Tibial nerve (tissue), 4 donors: ENCODE measurements at places on chromosomes 1 and 21. TPM values are rescaled to one million over a fixed set of nuclear protein-coding genes. Genes with fewer than 3 reads are reported as not detected.

DNA sequence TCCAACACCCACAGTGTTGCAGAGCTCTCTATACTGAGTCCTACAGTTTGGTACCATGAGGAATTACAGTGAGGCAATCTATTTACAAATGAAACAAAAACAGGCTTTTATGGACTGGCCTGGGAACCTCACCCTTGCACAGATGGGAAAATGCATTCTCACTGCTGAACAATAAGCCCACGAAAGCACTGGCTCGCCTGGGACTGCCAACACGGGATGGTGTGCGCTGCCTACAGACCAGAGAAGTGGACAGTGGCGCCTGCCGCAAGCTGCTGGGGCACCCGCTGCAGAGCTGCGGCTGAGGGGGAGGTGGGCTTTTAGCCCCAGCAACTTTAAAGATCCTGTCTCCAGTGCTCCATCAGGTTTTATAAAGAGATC, 28.5 kb upstream of the ABCG1 start:
- H3K4me1 ChIP-seq = no peaks in the 10 kb centered on the region
- H3K4me3 ChIP-seq = no peak overlapping the region
- H3K27me3 ChIP-seq = no peaks in the 10 kb centered on the region

DNA sequence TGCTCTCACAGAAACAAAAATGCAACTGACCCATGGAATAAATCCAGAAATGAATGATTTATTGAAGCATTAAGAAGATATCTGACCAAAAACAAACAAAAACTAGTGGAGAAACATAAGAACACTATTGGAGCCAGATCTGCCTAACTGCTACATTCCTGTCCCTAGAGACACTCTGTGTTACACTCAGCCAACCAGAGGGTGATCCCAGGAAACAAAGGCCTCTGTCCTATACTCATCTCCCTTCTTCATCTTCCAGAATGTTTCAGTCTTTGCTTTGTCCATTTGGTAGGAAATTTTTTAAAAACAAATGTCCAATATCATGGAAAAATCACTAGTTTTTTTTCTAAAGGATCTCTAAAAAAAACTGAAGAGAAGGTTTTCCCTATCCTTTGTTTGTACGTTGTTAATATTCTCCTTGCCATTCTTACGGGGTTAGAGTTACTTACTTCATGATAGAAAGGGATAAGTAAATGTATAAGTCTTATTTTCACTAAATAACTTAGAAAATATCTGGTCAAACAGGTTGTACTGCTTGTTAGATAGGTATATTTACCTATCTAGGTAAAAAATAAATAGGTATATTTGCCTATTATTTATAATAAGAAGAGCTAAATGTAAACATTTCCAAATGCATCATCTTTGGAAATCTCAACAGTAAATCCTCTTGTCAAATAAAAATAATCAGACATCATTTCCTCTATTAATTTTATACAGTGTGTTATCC, 59.1 kb downstream of the NME7 start:
- no peaks in the 10 kb centered on the region for H3K36me3 ChIP-seq
- H3K4me1 ChIP-seq = no peaks in the 10 kb centered on the region
- no peak for DNase-seq

GRCh38 chr1:66214901-66215300, 319.1 kb upstream of the SGIP1 start:
- no peak overlapping the region for H3K27ac ChIP-seq
- no peak for DNase-seq
- no peak overlapping the region for H3K4me3 ChIP-seq
- no peaks in the 10 kb centered on the region for H3K27me3 ChIP-seq

ATAD3C gene
- total RNA-seq = 4.5 TPM

C1orf210 gene
- total RNA-seq = not detected

- H3K4me3 ChIP-seq = no peak overlapping the region
- H3K27me3 ChIP-seq = no peaks in the 10 kb centered on the region
- no peak for DNase-seq
- no peaks in the 10 kb centered on the region for H3K36me3 ChIP-seq
- no peak overlapping the region for H3K27ac ChIP-seq
Measured at GRCh38 chr1:161718559-161719324, 2.6 kb upstream of the FCRLB start.

GRCh38 chr1:147168626-147169058, 3.6 kb downstream of the PRKAB2 start:
- H3K27ac ChIP-seq = no peak overlapping the region
- H3K36me3 ChIP-seq = no peaks in the 10 kb centered on the region
- no peak for DNase-seq
- no peaks in the 10 kb centered on the region for H3K27me3 ChIP-seq

MIXL1 gene
- total RNA-seq = not detected

- peaks cover 10% of the 10 kb centered on the region for H3K4me1 ChIP-seq
- H3K27ac ChIP-seq = peak overlapping the region; percentile 95
- no peaks in the 10 kb centered on the region for H3K36me3 ChIP-seq
- peak; percentile 37 for DNase-seq
- H3K27me3 ChIP-seq = no peaks in the 10 kb centered on the region
Measured at GRCh38 chr1:81802707-81803430, 2.1 kb downstream of the ADGRL2 start.

C1orf167 gene
- total RNA-seq = 13.8 TPM

GRCh38 chr1:215807911-215808436, 240.9 kb downstream of the KCTD3 start:
- DNase-seq = no peak
- no peaks in the 10 kb centered on the region for H3K36me3 ChIP-seq
- H3K4me3 ChIP-seq = no peak overlapping the region
- no peak overlapping the region for H3K27ac ChIP-seq

DNA sequence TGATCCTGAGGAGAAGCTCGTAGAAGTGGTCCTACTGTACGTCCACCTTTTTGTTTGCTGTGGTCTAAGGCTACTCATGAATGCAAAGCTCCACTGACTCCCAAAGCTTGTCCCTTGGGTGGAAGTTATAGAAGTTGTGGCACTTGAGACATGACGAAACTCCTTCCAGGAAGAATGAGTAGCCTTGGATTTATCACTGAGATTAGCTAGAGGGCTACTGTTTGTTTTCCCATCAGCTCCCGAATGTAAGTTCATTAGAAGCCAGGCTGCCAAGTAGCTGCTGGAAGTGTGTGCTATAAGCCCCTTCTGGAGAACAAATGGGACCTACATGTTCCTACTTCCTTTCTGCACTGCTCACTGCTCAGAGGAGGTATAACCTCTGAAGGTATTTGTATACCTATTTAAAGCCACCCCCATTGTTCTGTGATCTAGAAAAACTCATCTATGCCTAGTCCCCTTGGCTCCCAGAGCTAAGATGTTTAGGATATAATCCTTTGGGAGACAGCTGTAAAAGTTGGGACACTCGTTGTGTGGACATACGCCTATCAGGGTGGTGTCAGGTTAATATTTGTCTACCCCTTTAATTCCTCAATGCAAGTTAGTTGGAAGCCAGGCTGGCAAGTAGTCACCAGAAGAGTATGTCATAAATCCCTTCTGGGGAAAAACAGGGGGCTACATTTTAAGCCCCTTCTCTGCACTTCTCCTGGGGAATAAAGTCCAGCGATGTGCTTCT, 72.9 kb downstream of the SCMH1 start:
- H3K4me1 ChIP-seq = no peaks in the 10 kb centered on the region
- no peaks in the 10 kb centered on the region for H3K36me3 ChIP-seq
- H3K4me3 ChIP-seq = no peak overlapping the region
- no peaks in the 10 kb centered on the region for H3K27me3 ChIP-seq
- no peak for DNase-seq

DNA sequence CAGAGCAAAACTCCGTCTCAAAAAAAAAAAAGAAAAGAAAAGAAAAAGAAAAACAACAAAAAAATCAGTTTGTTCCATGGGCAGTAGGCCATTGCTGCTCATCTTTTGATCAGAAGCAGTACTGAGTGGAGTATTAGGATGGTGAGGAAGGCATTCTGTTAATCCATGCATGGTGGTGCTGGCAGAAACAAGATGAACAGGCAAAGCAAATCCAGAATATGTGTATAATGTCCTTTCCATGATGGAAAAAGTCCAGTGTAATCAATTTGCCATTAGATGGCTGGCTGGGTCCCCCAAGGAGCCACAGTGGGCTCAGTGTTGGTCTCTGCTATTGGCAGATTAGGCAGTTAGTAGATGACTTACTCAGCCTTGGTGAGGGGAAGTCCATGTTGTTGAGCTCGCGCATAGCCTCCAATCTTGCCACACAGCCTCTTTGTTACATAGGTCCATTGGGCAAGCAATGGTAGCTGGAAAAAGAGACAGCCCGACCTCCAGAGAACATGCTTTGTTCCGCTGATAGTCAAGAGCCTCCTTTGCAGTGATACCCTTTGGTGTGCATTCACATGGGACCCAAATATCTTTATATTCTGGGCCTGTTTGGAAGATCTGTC, 23.3 kb downstream of the H3-3A start:
- H3K27me3 ChIP-seq = no peaks in the 10 kb centered on the region
- H3K4me1 ChIP-seq = no peaks in the 10 kb centered on the region
- H3K36me3 ChIP-seq = no peaks in the 10 kb centered on the region
- DNase-seq = no peak
- no peak overlapping the region for H3K27ac ChIP-seq

GRCh38 chr1:206635978-206636345, 626 bp downstream of the DYRK3 start:
- H3K36me3 ChIP-seq = no peaks in the 10 kb centered on the region
- peak overlapping the region; percentile 93 for H3K27ac ChIP-seq
- no peak for DNase-seq
- H3K27me3 ChIP-seq = no peaks in the 10 kb centered on the region

- peaks cover 20% of the 10 kb centered on the region for H3K36me3 ChIP-seq
- H3K27ac ChIP-seq = no peak overlapping the region
- no peaks in the 10 kb centered on the region for H3K27me3 ChIP-seq
Measured at GRCh38 chr1:52502789-52503188, 50.1 kb downstream of the TUT4 start.

DNA sequence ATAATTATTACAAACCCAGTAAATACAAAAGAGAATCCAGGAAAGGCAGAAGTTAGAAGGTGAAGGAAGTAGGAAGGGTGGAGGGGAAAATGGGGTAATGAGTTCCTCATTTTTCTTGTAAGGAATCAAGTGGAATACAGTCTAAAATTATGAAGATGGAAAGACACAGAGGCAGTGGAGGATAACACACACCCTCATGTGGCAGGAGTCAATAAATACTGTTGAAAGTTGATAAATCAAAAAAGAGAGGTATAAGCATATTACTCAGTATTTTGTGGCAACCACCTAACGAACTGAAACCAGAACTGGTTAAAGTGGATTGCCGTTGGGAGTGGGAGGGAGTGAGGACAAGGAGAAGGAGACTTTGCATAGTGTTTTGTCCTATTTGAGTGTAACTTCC, 78.6 kb upstream of the SLC44A3 start:
- peaks cover 45% of the 10 kb centered on the region for H3K4me1 ChIP-seq
- no peak for DNase-seq
- no peaks in the 10 kb centered on the region for H3K36me3 ChIP-seq

GRCh38 chr1:162993846-162994245, 75.3 kb upstream of the RGS4 start:
- H3K27ac ChIP-seq = no peak overlapping the region
- H3K27me3 ChIP-seq = no peaks in the 10 kb centered on the region
- H3K4me1 ChIP-seq = no peaks in the 10 kb centered on the region
- no peaks in the 10 kb centered on the region for H3K36me3 ChIP-seq
- no peak for DNase-seq
- no peak overlapping the region for H3K4me3 ChIP-seq

DNA sequence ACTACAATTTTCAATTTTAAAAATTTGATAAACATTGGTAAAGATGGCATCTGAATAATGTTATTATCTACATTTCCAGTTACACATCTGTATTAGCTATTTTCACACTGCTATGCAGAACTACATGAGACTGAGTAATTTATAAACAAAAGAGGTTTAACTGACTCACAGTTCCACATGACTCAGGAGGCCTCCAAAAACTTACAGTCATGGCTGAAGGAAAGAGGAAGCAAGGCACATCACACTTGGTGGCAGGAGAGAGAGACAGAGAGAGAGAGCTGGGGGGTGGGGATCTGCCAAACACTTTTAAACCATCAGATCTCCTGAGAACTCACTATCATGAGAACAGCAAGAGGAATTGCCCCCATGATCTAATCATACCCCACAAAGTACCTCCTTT, 850.0 kb downstream of the LTN1 start:
- H3K4me1 ChIP-seq = no peaks in the 10 kb centered on the region
- no peaks in the 10 kb centered on the region for H3K27me3 ChIP-seq
- H3K4me3 ChIP-seq = no peak overlapping the region
- no peak for DNase-seq

DNA sequence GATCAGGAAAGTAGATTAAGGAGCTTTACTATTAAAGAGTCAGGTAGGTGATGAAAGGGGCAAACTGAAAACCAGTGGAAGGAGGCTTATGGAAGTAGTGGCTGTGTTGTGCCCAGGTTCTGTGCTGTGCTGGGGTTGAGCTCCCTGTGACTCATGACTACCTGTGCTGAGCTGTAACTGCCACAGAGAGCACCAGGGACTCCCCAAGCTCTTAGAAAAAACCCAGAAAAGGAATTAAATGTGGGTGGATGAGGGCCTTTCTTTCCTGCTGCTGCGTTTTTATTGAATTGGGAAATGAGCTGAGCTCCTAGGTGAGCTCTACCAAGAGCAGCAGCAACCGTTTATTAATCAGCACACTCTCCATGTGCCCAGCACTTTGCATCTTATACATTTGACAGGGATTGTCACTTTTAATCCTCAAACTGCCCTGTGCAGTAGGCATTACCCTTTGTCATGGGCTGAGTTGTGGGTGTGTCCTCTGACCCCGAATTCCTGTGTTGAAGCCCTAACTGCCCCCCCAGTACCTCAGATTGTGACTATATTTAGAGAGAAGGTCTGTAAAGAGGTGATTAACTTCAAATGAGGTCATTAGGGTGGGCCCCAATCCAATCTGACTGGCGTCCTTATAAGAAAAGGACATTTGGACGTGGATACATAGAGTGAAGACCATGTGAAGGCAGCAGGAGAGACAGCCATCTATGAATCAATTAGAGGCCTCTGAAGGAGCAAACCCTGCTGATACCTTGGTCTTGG, 65.4 kb downstream of the AK4 start:
- H3K4me1 ChIP-seq = peaks cover 6% of the 10 kb centered on the region
- no peak overlapping the region for H3K27ac ChIP-seq
- H3K4me3 ChIP-seq = no peak overlapping the region

FBXO2 gene
- 21.0 TPM for total RNA-seq

- H3K27me3 ChIP-seq = no peaks in the 10 kb centered on the region
- DNase-seq = no peak
- no peak overlapping the region for H3K4me3 ChIP-seq
- H3K27ac ChIP-seq = no peak overlapping the region
- H3K36me3 ChIP-seq = no peaks in the 10 kb centered on the region
Measured at GRCh38 chr1:165816826-165817497, 10.5 kb upstream of the UCK2 start.

PDPN gene
- total RNA-seq = 25.7 TPM

SAMSN1 gene
- total RNA-seq = 10.8 TPM

TMCO1 gene
- total RNA-seq = 65.5 TPM

CFAP45 gene
- 0.39 TPM for total RNA-seq

GRCh38 chr1:246954126-246954525, 22.4 kb upstream of the AHCTF1 start:
- no peak for DNase-seq
- no peaks in the 10 kb centered on the region for H3K27me3 ChIP-seq
- H3K4me1 ChIP-seq = peaks cover 1% of the 10 kb centered on the region
- no peak overlapping the region for H3K4me3 ChIP-seq
- no peak overlapping the region for H3K27ac ChIP-seq
- no peaks in the 10 kb centered on the region for H3K36me3 ChIP-seq
